ENCODE measurements at places on chromosomes 11 and 22.

GRCh38 chr11:43732225-43732624 is 51.7 kb downstream of the HSD17B12 start:
- DNase-seq, result no peak

GRCh38 chr22:32733196-32733768 is 68.2 kb upstream of the TIMP3 start:
- DNase-seq, result no peak

GRCh38 chr11:86003654-86004053 is 65.2 kb downstream of the PICALM start:
- no peak for DNase-seq

DNA sequence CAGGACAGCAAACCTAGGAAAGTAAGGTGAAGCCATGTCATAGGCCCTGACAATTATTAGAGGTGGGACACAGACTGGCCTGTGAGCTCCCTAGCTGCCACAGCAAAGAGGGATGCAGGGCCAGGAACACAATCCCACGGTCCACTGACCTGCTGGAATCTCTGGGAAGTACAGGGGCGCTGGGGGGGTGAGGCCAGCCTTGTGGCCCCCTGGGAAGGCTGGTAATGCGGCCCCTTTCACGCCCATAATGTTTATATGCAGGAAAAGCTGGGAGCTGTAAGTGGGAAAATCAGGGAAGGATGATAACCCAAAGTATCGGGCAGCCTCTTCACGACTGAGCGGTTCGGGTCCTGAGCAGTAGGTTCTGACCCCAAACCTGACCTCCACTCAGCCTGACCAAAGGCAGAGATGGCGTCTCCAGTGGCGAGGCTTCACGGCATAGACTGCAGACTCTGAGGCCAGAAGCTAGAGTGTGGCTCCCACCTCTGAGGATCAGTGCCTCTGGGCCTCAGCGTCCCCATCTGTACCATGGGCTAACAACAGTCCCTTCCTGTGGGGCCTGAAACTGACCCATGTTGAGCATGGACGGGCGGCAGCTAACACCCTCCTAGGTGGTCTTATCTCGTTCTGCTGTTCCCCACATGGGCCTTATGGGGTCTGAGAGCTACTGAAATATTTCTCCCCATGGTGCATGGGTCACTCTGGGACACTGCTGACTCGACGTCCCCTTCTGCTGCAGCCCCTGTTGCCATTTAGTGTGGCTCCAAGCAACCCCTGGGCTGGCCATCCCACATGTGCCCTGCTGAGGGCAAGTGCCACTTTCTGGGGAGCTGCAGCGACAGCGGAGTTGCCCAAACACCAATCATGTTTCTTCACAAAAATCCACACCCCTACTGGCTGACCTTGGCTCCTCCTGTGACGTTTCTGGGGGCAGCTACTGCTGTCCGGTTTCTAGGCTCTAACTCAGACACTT is 101.8 kb downstream of the PHF21B start:
- no peak for DNase-seq

DNA sequence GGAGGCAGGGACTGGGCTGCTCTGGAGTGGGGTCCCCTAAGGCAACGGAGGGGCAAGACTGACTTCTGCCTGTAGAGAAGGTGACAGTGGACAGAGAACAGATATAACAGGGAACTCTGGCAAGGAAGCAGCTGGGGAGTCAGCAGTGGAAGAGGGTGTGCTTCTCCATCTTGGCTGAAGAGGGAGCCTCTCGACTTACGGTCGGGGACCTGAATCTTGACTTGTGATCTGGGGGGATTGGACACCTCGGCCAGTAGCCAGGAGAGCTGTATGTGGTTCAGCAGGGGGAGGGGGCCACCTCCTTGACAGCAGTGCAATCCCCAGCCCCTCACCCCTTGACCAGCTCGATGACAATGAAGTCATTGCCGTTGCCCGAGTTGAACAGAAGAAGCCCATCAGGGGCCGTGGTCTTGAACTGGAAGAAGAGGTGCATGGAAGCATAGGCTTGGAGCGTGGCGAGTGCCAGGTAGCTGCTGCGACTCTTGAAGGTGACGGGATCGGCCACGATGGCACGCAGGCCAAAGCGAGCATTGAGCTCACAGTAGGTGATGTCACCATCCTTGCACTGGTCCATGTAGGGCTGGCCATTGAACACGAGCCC is 60.0 kb downstream of the SLC22A12 start:
- no peak for DNase-seq

DNA sequence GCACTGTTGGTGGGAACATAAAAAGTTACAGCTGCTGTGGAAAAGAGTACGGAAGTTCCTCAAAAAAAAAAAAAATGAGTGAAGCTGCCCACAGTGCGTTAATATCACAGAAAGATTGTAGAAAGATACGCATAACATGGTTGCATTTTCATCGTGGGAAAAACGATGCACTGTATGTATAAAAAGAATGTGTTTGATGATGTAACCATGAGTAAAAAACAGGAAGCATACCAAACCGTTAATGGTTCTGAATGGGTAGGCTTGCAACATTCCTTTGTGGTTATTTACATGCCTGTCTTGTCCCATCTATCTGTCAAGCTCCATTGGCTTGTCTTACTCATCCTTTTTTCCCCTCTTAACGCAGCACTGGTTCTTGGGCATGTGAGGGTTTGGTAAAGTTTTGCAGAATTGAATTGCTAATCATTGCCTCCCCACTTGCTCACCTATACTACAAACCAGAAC is 33.8 kb upstream of the DKK3 start:
- DNase-seq, result no peak

DNA sequence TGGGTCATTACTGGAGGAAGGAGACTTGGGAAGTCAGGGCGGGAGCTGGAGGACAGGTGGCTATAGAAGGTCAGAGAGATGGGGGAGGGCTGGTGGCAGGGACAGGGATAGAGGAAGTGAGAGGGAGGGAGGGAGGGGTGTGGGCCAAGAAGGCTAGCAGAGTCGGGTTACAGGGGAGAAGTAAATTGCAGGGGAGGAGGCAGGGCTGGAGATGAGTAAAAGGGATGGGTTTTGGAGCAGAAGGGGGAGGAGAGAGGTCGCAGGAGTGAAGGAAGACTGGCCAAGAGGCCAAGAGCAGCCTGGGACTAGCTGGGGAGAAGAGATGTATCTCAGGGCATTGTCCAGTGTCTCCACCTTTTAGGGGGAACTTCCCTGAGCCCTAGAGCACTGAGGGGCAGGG is 33.0 kb downstream of the LRRC10B start:
- no peak for DNase-seq

GRCh38 chr11:12707500-12707880 is 33.3 kb downstream of the TEAD1 start:
- DNase-seq, result no peak

DNA sequence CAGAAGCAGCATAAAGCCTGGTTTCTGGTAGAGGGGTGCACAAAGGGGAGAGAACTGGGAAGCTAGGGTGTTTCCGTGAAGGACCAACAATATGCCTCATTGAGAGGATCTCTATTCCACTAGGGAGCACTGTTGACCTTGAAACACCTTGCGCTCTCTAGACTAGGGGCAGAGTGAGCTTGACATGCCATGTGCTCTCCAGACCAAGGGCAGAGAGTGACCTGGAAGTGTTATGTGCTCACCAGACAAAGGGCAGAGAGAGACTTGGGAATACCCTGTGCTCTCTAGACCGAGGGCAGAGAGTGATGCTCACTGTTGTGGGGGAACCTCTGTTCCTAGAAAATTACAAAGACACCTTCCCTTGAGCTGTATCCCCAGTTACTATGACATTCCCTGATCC is 15.2 kb upstream of the EI24 start:
- DNase-seq, result no peak

GRCh38 chr11:76660533-76661305 is 9.8 kb downstream of the LRRC32 start:
- DNase-seq, result no peak

DNA sequence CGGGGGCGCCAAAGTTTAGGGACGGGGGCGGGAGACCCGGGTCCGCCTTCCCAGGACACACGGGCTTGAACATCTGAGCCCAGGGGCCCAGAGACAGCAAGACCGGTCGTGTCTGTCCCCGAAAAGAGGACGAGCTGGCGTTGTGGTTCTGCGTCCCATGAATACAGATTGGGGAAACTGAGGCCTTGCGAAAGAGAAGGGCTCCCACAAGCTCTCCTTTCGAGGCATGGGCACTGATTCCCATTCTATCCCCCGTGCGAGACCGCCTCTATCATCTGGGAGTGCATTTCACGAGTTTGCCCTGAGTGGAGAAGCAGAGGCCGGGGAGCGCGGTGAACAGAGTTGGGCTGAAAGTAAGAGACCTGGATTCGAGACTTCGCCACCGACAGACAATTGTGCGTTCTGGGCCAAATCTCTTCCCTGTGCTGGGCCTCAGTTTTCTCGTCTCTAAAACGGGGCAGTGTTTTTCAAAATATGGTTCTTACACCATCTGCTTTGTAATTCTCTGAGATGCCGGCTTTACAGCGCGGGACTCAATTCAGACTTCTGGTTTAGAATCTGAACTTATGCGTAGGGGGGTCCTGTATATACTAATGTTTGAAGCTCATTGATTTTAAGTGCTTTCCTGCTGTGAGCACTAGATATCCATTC is 471 bp downstream of the RNF185 start:
- DNase-seq, result no peak

GRCh38 chr11:22461626-22462025 is 123.4 kb downstream of the SLC17A6 start:
- no peak for DNase-seq

Measured in renal cortex interstitium (tissue), 15 donors.